ENCODE measurements at places on chromosomes 7 and 10.
A peak's percentile ranks its signal among the peaks of the same experiment; 100 is the strongest.

DNA sequence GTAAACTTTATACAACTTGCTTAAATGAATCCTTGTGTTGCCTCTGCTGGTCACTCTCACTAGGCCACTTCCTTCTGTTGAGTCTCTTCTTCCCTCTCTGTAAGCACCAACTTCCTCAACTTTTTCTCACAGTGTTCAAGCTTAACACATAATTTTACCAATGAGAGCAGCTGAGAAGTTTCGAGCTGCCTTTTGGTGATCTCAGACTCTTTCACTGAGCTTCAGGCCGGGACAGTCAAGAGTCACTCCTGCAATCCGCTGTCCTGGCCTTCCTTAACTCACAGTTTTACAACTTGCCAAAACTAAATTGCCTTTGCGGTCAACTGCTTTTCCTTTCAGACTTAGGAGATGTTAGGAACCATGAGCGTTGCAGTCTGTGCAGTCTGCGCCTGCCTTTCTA, 47.4 kb downstream of the PRPF18 start:
- no peak for DNase-seq

DNA sequence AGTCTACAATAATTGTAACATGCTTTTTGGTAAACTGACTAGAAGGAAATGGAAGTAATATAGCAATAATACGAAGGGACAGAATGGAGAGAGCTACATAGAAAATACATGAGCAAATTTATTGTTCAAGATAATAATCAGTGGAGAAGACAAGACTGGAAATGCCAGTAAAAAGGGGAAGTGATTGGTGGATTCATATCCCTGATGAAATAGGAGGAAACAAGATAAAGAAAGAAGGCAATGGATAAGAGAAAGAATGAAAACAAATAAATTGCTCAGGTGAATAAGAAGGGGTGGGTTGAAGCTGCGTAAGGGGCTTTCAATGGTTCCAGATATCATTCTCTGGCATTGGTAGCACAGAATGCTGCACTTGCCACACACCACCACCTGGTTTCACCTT, 135.9 kb downstream of the LRRN3 start:
- DNase-seq = no peak

DNA sequence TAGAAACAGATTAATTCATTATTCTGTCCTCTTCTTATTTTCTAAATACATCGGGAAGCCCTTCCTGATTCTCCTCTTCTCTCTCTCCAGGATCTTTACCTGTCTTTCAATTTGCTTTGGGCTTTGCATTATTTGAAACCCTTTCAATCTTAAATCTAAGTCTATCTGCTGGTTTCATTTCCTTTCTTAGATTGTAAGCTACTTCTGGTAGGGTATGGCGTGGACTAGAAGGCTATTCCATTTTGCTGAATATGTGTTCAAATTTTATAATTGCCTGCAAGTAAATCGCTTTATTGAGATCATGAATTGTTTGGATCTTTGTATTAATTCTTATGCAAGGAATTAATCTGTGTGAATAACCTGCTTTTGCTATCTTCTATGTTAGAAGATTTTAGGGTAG, 11.1 kb downstream of the STAM start:
- no peak for DNase-seq

DNA sequence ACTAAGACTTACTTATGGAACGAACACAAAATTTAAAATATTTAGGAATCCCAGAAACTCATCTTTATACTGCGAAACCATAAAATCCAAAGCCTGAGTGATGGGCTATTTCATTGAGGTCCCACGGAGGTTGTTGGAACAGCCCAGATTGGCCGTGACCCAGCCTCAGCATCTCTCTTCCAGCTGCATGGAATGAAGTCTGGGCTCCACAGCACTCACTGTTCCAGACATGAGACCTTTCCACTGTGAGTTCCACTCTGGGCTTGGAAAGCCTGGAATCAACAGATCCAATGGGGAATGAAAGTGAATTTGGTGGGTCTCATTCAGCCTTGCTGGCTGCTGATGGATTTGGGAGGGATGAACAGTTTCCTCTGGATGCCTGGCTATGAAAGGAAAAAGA, 184.9 kb downstream of the EMX2 start:
- DNase-seq = no peak

DNA sequence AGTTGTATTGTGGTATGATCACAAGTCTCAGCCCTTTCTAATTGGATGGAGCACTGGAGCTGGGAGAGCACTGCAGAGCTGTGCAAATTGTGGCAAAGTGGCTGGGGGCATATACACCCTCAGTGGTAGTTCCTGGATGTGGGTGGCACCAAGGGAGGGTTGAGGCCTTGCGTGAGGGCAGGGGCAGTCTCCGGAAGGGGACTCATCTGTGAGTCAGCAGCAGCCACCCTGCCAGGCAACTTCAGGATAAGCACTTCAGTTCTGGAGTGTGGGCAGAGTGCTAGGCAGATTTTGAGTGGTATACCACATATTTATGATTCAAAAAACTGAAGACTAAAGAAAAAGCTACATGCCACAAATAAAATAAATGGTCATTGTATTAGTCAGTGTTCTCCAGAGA, 210.5 kb downstream of the ETV1 start:
- no peak for DNase-seq

GRCh38 chr7:134167841-134168240, 40.7 kb downstream of the LRGUK start:
- DNase-seq = no peak

- DNase-seq = peak; percentile 21
Observed at GRCh38 chr7:75981453-75982305, 12.7 kb downstream of the TMEM120A start.

GRCh38 chr10:102704915-102705314, 9.3 kb downstream of the ARL3 start:
- no peak for DNase-seq

GRCh38 chr10:107686095-107686494, 521.6 kb upstream of the SORCS1 start:
- DNase-seq = no peak

GRCh38 chr10:57699944-57700343, 567.8 kb downstream of the IPMK start:
- DNase-seq = no peak

DNA sequence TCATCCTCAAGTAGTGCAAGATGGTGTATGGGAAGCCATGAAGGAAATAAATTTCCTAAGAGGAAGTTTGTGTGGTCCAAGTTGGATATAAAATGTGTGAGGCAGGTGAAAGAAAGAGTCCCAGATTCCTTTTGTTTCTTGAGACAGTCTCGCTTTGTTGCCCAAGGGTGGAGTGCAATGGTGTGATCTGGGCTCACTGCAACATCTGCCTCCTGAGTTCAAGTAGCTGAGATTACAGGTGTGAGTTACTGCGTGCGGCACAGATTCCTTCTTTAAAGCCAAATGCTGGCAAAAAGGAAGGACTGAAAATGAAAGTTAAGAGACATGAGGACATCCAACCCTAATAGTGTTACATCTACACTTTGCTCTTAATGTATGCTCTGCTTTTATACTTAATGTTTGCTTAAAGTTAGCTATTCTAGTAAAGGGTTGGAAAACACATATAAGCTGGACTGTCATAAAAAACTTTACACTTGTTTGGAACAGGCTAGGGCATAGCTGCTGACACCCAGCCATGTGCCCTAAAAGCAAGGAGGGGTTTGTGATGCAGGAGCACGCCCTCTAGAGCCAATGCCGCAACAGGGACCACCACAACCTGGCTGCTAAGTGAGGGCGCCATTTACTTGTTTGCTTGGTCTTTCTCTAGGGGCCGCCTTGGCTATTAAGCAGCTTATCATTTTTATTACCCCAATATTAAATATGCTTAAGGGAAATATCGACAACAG, 34.5 kb downstream of the CLEC2L start:
- DNase-seq = no peak
